ENCODE measurements at places on chromosomes 16 and 17.
A peak's percentile ranks its signal among the peaks of the same experiment; 100 is the strongest.

GRCh38 chr16:31501966-31502348 is 6.2 kb downstream of the RUSF1 start:
- DNase-seq = no peak

DNA sequence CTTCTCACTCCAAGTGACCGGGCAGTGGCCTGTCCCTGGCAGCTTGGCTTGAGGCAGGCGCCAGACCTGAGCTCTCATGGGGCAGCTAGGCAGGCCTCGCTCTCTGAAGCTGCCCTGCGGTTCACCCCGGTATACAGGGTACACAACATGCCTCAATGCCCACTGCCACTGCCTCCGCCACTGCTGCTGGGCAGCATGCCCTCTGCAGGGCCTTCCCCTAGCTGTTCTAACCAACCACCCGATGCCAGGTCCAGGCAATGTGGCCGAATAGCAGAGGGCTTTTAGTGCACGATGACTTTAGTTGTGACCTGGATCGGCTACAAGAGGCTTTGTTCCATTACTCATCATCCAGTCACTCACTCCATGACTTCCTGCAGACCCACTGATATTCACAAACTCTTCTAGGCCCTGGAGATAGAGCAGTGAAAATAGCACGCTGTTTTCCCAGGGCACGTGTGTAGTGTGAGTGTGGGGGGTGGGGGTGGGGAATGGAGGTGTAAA is 19.7 kb downstream of the CDC42EP4 start:
- no peak for DNase-seq

- DNase-seq = no peak
Measured at GRCh38 chr17:74408262-74408661, 23.6 kb upstream of the GPRC5C start.

DNA sequence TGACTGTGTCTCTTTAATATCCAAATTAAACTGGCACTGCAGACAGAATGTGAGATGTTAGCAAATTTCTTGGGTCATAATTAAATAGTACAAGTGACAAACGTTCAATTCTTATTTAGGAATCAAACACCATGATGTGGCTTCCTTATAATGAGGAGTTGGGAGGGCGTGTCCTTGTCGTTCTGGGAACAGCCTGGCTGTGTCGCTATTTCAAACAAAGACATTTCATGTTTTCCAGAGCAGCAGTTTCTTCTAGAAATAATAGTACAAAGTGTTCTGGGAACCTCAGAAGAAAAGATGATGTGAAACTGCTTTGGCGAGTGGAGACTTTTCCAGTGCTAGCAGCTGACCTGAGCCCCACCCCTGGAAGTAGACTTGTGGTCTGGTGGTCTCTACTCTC is 301.7 kb upstream of the N4BP1 start:
- no peak for DNase-seq

DNA sequence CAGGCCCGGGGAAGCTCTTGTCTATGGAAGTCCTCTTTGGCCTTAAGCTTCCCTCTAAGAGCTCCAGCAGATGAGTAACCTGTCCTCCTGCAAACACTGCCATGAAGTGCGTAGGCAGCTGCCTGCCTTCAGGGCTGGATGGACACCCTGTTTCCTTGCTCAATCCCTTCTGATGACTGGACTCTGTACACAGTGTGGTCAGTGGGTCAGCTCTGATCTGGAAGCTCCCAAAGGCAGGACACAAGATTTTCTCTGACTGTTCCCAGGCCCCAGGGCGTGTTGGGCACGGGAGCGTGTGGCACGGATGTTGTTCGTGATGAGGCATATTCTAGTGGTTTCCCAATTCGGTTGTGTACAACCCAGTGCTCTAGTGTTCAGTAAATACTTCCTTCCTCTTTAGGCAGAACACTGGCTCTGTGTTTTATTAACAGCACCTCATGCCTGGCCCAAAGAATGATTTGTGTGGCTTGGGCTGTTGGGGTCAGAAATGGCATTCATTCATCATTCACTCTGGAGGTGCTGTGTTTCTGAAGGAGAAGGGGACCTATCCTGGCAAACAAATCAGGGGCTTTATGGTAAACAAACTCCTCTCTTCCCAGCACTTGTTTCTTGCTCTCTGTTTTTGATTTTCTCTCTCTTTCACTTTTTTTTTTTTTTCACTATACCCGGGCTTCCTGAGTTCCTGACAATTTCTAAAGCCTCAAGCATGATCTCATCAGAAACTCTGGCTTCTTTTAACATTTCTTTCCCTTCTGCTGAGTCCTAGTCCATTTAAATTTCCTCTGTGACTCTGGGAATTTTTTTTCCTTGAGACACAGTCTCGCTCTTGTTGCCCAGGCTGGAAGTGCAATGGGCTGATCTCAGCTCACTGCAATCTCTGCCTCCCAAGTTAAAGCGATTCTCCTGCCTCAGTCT is 12.0 kb upstream of the RNF157 start:
- no peak for DNase-seq

GRCh38 chr16:1706386-1707192 is 594 bp downstream of the MAPK8IP3 start:
- peak; percentile 17 for DNase-seq

GRCh38 chr17:50498021-50498874 is 10.0 kb upstream of the MYCBPAP start:
- no peak for DNase-seq

- DNase-seq = no peak
Measured at GRCh38 chr16:56898847-56899246, 33.1 kb upstream of the HERPUD1 start.

DNA sequence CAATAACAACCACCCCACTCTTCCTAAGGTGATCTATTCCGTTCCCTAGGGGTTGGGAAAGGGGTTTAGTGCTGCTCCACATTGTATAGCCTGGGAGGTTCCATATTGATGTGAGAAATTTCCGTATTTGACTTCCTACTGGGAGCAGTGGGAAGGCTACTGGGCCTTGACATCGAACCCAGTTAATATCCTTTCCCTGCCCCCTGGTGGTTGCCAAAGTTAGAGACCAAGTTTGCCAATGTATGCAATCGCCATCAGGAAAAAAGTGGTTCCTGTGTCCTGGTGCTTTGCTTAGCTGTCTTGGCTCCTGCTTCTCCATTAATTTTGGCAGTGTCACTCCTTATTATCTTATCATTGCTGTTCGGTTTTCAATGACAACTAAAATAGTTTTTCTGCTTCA is 914.9 kb downstream of the KCNJ2 start:
- DNase-seq = no peak

DNA sequence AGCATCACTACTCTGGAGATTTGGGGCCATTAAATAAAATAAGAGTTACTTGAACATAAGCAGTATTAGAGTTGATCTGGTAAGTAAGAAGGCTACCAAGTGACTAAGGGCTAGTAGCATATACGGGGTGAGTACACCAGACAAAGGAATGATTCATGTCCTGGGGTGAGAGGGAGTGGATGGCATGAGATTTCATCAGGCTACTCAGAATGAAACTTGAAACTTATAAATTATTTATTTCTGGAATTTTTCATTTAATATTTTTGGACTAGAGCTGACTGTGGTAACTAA is 2.3 kb downstream of the SLFN5 start:
- DNase-seq = no peak

DNA sequence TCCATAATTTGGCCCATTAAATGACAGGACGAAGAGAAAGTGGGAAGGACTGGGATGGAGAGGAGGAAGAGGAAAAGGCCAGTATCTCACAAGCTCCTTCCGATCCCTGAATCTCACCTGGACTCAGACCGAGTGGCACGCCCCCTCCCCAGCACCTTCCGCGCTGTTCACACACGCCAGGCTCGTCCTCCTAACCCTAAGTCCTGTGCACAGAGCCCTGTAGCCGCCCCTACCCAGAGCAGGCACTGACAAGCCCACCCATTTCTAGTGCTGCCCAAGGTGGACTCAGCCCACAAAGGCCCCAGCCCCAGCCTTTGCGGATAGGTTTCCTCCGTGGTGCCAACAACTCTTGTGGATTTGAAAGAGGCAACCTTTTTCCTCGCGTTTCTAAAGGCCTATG is 9.2 kb downstream of the HS3ST3B1 start:
- DNase-seq = no peak

- DNase-seq = no peak
Measured at GRCh38 chr17:20127360-20128035, 118.3 kb downstream of the SPECC1 start.

DNA sequence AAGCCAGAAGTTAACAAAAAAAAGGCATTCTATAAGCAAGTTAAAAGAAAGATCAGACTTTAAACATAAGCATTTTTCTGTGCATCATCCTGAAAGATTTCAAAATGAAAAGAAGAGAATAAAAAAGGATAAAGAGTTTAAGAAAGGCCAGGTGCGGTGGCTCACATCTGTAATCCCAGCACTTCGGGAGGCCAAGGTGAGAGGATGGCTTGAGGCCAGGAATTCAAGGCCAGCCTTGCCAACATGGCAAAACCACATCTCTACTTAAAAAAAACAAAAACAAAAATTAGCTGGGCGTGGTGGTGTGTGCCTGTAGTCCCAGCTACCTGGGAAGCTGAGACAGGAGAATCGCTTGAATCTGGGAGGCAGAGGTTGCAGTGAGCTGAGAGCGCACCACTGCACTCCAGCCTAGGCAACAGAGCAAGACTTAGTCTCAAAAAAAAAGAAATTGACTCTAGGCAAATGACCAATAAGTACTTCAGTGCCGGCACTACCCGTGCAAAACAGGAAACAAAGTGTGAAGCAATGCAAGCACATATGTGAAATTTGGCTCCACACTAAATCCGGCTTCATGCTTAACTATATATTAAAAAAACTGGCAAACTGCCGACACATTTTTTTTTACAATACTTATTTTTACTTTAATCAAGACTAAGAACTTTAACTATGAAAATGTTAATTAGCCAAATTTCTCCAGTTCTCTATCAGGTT is 83.2 kb upstream of the C17orf78 start:
- DNase-seq = no peak

- DNase-seq = no peak
Measured at GRCh38 chr17:70183508-70183907, 14.2 kb downstream of the KCNJ2 start.

GRCh38 chr17:74833501-74834377 is 25.9 kb downstream of the GRIN2C start:
- no peak for DNase-seq
